ENCODE measurements at places on chromosomes 16 and 17.

- no peak for DNase-seq
Observed at GRCh38 chr16:55592306-55592705, 25.8 kb downstream of the CAPNS2 start.

- DNase-seq = no peak
Observed at GRCh38 chr17:80779961-80780380, 211.7 kb upstream of the CHMP6 start.

- DNase-seq = no peak
Observed at GRCh38 chr17:13393841-13394710, 207.7 kb downstream of the HS3ST3A1 start.

DNA sequence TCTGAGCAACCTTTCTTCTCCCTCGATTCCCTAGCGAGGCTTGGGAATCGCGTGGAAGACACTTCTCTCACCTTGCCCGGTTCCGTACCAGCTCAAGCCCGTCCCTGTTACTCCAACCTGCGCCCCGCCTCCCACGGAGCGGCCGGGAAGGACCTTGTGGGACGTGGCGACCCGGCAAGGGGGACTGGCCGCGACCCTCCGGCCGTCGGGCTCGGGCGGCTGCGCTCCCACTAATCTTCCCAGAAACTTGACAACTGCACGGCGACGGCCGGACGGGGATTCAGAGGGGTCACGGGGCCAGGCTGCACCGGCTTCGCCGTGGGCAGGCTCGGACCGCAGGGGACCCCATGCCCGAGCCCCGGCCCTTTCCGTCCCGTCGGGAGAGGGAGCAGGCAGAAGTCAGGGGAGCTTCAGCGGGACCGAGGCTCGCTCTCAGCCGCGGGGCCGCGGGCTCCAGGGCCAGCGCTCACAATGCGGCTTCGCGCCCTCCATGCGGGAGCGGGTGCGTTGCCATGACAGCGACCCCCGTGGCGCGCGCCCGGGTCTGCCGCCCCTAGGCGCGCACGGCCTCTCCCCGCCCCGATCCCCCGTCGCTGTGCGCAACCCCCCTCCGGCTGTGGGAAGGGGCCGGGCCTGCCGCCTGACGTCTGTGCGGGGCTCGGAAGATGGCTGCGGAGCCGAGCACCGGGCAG, at the start of gene SGSM2:
TSS of gene SGSM2 (plus strand) at position 650 of the 692 bp plus-strand sequence. CDS start 188 bp downstream, outside the sequence.
- DNase-seq = peak; percentile 65

DNA sequence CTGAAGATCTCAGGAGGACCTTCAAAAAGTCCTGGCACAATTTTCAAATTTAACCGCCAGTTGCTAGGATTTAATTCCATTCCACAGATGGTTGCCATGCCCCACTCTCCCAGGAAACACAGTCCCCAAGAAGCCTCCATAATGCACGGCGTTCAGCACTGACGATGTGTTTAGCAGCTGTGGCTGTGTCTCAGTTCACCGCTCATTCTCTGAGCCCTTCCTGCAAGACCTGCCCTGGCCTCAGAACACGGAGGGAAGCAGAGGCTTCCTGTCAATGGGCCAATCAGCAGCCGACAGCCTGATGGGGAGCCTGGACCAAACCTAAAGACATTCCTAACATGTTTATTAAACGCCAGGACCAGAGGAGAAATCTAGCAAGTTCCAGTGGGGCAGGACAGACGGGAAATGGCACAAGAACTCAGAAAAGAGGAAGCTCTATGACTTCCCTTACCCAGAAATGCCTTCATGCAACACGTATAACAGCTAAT, 4.9 kb downstream of the MYLK3 start:
- DNase-seq = peak; percentile 46

DNA sequence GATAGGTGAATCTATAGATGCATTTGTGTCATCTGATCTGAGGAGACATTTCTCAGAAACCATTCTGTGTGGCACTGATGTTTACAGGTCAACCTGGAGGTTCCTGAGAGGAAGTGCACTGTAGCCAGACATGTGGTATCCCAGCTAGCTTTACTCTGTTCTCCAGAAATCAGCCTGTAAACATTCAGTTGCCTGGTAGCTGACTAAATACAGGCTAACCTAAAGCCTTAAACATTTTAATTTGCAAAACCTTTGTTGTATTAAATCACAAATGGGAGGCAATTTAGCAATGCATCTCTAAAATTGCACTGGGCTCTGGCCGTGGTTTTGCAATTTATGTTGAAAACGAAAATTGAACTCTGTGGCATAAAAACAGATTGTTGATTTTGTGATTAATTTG, 207.6 kb downstream of the FTO start:
- peak; percentile 20 for DNase-seq

- no peak for DNase-seq
Observed at GRCh38 chr17:79022507-79022991, 1.4 kb upstream of the C1QTNF1 start.

DNA sequence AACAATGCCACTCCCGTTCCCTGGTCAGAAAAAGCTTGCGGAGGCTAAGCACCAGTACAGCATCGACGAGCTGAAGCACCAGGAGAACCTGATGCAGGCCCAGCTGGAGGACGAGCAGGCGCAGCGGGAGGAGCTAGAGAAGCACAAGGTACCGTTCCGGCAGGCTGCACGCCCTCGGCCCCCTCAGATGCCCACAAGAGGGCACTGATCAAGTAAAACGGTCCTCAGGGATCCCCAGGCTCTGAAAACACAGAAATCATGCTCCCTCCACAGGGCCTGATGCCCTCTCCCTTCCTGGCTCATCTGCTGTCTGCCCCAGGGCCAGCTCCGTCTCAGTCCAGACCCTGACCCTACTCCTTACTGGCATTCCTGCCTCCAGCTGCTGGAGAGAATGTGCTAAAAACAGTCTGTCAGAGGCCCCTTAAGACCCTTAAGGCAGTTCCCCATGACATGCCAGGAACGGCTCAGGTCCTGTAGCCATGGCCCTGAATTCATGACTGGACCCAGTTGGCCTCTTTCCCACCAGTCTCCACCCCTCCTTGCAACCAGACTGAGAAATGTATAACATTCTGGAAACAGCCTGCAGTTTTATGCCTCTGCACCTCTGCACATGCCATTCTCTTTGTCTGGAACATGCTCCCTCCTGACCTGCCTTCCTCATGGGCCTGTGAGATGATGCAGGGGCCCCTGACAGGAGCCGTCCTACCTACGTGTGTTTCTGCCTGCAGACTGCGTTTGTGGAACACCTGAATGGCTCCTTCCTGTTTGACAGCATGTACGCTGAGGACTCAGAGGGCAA, 21.8 kb downstream of the DRC3 start:
- DNase-seq = peak; percentile 10

DNA sequence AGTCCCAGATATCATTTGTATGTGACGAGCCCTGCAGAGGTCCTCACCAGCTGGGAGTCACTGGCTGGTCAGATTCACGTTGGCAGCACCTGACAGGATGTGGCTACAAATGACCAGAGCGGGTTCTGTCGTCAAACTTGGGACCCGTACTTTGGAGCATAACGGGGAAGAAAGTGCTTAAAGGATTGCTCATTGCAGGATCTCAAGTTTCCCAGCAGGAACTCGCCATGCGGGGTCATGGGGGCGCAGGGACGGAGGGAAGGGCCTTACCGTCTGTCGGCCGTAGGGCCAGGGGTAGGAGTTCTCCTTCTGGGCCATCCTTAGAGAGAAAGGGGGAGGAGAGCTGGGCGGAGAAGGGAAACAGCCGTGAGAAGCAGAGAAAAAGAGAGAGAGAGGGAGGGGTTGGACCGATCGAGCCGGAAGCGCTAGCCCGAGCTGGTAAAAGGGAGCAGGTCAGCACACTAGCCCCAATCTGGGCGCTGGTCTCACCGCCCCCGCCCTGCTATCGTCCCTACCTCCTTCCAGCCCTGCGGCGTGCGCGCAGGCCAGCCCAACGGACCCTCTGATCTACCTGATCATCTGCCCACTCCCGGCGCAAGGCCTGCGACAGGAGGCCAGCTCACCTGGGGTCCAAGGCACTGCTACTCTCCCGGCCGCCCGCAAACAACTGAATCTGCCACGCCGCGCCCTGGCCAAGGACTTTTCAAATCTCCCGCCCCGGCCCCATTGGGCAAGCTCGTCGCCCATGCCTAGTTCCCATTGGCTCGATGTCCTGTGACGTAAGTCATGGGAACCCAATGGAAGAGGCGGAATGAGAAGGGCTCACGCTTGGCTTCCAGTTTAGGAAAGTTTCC, at the start of gene AURKB:
TSS of gene AURKB (minus strand) at position 669 of the 854 bp plus-strand sequence. CDS start at position 318, 351 bp downstream.
- DNase-seq = peak; percentile 95

DNA sequence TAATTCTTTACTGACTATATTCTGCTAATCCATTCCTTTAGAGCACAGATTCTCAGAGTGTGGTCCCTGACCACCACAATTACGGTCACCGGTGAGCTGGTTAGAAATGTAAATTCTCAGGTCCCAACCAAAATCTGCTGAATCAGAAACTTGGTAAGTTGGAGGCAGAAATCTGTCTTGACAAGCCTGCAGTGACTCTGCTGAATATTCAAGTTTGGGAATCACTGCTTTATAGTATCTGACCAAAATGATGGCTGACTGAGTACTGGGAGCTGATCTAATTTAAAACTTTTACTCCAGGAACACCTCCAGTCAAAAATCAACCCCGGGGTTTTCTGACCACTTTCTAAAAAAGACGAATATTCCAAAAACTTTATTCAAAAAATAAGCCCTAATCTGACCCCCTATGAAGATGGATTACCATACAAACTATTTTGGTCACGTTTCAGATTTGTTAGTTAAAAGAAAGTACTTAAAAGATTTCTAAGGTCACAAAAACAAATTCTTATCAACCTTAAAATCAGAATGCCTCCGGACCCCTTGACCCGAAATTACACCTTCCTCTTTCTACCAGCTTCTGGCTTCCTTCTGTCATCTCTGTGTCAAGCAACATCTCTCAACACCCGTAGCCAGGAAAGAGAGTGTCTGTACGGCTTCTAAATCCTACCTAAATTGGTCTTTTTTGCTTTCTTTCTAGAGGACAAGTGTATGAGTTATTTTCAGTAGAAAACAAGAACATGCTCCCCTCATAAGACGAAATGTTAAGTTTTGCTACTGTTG, 38.6 kb downstream of the CREBBP start:
- DNase-seq = no peak

DNA sequence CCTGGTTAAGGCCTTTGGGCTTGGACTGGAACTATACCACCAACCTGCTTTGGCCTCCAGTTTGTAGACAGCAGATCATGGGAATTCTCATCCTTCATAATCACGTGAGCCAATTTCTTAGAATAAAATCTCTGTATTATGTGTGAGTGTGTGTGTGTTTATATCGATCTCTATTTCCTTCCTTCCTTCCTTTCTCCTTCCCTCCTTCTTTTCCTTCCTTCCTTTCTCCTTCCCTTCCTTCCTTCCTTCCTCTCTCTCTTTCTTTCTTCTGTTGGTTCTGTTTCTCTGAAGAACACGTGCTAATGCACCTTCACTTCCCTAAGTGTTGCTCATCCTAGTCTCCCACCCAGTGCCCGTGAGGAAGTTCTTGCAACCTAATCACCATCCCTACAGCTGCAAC, 35.5 kb upstream of the PHB1 start:
- no peak for DNase-seq

DNA sequence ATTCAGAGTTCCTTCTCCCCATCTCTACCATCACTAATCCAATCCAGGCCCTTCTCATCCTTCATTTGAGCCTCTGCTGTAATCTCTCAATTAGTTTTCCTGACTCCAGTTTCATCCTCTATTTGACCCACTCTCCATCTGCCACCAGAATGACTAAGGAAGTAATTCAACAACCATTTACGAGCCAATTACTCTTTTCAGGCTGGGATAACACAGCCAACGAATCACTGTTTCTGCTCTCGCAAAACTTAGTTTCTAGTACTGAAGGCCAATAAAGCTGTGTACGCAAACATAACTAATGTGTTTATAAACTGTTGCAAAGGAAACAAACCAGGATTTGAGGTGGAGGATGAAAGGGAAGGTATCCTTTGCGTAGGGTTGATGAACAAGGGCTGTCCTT, 53.7 kb downstream of the MAP2K6 start:
- no peak for DNase-seq

- no peak for DNase-seq
Observed at GRCh38 chr17:32904891-32905290, 23.1 kb upstream of the TMEM98 start.

DNA sequence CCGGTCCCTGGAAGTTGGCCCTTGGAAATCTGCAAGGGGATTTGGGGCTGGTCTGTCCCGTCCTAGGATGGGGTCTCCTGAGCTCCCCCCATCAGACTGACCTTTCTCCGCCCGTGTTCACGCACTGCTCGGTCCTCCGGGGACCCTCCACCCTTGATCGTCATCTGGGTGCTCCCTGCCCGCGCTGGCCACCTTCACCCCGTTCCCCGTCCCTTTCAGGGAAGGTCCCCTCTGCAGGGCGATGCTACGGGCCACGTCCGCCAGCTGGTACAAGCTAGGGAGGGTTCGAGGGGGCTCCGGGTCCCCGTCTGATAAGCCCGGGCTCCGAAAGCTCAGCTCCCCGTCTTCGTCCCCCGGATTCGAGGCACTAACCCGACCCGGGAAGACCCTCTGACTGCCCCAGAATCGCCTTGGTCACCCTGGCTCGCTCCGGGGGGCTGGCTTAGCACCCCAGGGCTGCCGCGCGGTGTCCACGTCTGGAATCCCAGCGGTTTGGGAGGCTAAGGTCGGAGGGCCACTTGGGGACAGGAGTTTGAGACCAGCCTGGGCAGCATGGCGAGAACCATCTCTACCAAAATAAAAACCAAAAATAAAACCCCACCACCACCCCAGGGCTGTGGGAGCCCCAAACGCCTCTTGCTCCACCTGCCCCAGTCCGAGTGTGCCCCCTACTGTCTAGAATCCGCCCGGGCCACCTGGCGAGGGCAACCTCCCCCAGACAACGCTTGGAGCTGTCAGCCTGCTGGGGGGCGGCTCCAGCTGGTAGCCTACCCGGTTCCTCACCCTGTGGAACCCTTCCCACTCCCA, 1.1 kb upstream of the SLC43A2 start:
- peak; percentile 78 for DNase-seq

DNA sequence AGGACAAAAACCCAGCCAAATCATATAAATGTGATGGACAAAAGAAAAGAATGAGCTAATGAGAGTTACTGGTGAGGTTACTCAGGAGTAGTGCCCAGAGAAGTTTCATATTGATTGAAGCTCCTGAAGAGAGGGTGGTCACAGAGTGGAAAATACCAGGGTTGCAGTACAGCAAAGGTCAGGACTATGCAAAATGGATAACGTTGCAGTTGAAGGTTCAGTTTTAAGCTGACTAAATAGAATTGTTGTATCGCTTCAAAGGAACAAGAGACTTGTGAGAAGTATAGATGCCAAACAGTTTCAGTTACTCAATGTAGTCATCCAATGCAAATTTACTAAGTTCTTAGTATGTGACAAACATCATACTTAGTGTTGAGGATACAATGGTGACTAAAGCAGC, 47.1 kb downstream of the ABCA8 start:
- DNase-seq = no peak

All from CD4-positive, alpha-beta T cell treated with Interferon alpha-2 for 1 hour (primary cell).